Activated naive CD4-positive, alpha-beta T cell treated with anti-CD3 and anti-CD28 coated beads, Interleukin-2, amount 50 U/mL, for 72 hours (primary cell): ENCODE measurements at places on chromosomes 16 and 17.

DNA sequence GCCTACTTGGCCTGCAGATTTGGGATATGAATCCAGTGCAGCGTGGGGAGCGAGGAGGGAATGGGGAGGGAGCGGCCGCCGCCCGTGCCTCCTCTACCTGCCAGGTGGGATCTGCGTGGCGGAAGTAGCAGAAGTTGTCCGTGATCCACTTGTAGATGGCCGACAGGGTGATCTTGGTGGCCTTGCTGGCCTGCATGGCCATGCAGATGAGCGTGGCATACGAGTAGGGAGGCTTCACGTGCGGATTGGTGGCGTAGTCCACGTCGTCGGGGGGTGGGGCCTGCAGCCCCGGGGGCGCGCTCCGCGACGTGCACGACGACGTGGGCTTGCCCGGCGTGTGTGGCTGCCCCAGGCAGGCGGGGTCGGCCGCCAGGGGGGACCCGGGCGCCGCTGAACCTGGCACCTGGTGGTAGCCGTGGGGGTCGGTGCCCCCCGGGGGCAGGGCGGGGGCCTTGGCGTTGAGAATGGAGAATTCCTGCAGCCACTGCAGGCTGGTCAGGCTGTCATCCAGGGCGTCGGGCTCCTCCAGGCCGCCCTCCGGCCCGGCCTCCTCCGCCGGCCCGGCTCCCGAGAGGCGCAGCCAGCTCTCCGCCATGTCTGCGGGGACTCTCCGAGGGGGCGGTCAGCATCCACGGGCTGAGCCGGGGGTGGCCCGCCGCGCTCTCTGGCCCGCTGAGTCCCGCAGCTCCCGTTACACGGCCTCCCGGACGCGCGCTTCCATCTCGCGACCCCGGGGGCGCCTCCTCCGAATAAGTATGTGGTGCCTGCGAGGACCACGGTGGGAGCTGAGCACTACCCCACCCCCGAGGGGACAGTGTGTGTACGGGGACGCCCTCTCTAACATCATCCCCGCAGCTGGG is 1.0 kb downstream of the FOXJ1 start:
- no peak for DNase-seq

DNA sequence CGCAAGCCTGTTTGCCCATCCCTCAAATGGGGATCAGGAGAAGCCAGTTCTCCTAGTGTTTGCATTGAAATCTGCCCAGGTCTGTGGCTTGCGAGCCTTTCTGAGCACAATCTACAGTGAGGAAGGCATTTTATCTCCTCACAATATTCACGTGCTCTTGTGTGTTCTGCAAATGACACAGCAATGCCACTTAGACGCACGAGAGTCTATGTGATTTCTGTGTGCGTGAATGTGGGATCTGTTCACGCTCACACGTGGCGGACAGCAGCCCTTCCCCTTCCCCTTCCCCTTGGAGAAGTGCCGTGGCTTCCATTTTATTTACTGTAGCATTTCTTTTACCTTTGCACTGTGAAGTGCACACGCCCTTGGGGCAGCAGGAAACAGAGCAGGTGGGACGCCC is 17.7 kb upstream of the CBFA2T3 start:
- no peak for DNase-seq

GRCh38 chr16:48004141-48004695 is 151.6 kb downstream of the ABCC12 start:
- no peak for DNase-seq

DNA sequence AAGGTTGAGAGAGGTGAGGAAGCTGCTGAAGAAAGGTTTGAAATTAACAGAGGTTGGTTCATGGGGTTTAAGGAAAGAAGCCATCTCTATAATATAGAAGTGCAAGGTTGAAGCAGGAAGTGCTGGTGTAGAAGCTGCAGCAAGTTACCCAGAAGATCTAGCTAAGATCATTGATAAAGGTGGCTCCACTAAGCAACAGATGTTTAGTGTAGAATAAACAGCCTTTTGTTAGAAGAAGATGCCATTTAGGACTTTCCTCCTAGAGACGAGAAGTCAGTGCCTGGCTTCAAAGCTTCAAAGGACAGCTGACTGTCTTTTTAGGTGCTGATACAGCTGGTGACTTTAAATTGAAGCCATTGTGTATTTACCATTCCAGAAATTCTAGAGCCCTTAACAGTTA is 29.3 kb downstream of the GOSR1 start:
- DNase-seq = no peak

DNA sequence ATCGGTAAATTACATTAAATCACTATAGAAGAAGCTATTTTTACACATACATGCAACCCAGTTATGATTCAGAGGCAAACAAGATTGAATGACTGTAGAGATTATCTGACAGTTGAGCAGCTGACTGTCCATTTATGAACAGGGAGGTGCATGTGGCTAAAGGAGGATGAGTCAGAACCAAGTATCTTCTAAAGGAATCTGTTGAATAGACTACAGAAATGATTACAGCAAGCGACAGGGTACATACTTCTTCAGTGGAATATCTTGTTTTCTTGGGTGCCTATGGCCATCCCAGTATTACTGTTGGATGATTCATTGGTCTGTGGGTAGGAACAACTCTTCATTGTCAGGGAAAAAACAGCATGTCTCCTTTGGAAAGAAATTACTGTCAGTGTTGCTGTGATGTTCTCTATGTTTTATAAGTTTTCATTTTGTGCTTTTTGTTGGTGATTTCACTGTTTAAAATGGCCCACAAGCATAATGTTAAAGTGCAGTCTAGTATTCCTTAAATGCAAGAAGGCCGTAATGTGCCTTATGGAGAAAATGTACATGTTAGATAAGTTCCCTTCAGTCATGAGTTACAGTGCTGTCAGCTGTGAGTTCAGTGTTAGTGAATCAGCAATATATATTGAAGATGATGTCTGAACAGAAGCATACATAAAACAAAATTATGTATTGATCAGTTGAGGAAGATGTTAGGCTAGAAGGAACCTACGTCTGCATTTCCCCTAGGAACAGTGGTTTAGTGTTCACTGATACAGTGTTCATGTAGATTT is 27.0 kb downstream of the CBFB start:
- no peak for DNase-seq

DNA sequence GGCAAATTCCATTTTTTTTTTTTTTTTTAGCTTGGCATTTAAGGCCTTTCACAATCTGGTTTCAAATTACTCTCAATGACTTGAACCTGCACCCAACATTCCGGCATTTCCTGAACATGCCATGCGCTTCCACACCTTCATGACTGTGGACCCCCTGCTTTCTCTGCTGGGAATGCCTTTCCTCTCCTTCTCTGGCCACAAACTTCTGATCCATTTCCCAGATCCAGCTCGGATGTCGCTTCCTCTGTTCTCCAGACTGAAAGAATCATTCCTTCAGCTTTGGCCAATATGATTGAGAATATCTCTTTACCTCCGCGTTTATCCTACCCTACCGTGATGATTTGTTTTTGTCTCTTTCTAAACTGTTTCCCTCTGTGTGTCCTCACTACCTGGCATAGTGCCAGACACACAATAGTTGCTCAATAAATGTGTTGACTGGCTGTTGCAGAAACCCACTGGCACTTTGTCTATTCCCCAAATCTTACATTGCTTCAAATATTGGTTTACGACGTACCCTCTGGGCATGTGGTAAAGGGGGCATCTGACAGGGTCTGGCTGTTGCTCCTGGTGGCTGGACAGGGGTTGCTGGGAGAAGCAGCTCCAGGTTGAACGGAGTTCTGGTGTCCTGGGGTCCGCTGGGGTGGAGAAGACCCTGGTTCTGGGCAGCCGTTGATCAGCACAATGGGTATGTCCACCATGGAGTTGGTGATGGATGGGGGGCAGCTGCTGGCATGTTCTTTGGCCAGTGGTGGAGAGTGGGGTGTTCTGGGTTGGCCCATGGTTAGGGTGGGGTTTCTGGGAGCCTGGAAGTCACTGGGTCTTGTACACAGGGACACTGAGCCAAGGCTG is 14.7 kb downstream of the TNS4 start:
- no peak for DNase-seq

GRCh38 chr16:85086347-85087291 is 25.7 kb downstream of the CIBAR2 start:
- DNase-seq = peak; percentile 80

DNA sequence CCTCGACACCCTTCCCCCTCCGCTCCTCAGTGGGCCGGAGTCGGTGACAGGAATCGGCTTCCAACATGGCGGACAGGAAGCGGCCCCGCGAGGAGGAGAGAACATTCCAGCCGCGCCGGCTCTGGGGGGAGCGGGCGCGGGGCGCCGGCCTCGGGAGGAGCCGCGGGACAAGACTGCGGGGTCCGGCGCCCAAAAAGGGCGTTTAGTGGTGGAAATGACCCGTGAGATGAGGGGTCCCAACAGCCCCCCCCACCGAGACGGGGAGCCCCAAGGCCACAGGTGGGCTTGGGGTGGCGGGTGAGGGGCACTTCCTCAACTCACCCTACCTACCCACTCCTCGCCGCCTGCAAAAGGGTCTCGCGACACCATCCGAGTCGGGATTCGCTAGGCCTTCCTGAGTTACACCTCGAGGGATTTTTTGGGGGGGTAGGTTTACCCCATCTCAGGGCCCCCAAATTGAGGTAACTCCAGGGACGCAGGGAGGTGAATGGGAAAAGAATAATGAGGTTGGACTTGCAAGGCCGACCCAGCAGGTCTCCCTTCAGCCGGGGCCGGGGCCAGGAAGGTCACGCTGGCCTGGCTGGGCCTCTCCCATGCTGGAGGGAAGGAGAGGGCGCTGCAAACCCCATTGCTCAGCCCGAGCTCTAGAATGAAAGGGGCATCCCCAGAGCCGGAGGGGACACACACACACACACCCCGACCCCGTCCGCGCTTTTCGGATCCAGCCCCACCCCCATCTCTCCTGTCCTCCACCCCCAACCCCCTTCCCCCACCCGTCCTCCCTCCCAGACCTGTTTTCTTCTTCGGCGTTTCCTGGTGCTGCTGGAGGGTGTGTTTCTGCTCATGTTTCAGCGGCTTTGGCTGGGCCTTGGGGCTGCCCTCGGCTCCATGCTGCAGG is 707 bp downstream of the NUFIP2 start:
- DNase-seq = peak; percentile 60

- DNase-seq = no peak
Measured at GRCh38 chr17:64653985-64654355, 8.1 kb downstream of the SMURF2 start.

- no peak for DNase-seq
Measured at GRCh38 chr16:11389083-11389482, 43.8 kb downstream of the RMI2 start.

GRCh38 chr16:65790768-65791167 is 575.7 kb upstream of the CDH5 start:
- DNase-seq = no peak

- no peak for DNase-seq
Measured at GRCh38 chr17:46136820-46137219, 56.4 kb downstream of the KANSL1 start.

- peak; percentile 64 for DNase-seq
Measured at GRCh38 chr17:78357177-78357586, 2.7 kb downstream of the SOCS3 start.

GRCh38 chr16:19213885-19214284 is 45.8 kb downstream of the SYT17 start:
- no peak for DNase-seq

- no peak for DNase-seq
Measured at GRCh38 chr17:40022961-40023541, 7.8 kb downstream of the CSF3 start.

GRCh38 chr16:80092681-80093080 is 448.1 kb upstream of the DYNLRB2 start:
- no peak for DNase-seq

DNA sequence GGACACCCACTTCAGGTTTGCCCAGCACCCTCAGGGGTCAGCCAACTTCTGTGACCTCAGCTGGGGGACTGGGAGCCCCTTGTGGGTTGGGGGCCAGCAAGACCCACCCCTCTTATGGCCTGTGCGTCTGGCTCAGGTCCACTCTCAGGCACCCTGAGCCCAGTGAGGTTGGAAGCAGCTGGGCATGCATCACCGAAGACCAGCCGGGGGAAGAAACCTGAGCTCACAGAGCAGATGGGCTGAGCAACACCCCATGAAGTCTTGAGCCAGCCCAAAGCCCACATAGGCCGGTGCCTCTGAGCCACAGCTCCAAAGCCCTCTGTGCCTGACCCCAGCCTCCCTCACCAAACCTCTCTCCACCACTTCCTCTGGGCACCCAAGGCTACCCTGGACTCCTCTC is 166.7 kb downstream of the RBFOX3 start:
- DNase-seq = no peak

DNA sequence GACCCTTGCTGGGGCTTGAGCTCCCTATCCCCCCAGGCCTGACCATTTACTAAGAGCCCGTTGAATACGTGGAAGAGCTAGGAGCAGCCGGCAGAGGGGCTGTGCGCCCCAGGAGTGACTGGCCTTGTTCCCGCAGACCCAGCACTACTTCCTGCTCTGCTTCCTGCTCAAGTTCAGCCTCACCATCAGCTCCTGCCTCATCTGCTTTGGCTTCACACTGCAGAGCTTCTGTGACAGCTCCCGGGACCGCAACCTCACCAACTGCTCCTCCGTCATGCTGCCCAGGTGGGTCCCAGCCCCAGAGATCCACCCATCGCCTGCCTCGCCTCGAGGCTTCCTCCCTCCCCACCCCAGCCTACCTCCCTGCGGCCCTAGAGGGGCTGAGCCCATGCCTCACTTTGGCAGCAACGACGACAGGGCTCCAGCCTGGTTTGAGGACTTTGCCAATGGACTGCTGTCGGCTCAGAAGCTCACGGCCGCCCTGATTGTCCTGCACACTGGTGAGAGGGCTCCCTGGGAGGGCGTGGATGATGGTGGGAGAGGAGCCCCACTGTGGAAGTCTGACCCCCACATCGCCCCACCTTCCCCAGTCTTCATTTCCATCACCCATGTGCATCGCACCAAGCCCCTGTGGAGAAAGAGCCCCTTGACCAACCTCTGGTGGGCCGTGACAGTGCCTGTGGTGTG is 17.2 kb downstream of the CASKIN2 start:
- no peak for DNase-seq

- DNase-seq = no peak
Measured at GRCh38 chr16:48459167-48459566, 74.0 kb upstream of the SIAH1 start.

GRCh38 chr16:54939510-54940278 is 9.0 kb downstream of the IRX5 start:
- DNase-seq = no peak

DNA sequence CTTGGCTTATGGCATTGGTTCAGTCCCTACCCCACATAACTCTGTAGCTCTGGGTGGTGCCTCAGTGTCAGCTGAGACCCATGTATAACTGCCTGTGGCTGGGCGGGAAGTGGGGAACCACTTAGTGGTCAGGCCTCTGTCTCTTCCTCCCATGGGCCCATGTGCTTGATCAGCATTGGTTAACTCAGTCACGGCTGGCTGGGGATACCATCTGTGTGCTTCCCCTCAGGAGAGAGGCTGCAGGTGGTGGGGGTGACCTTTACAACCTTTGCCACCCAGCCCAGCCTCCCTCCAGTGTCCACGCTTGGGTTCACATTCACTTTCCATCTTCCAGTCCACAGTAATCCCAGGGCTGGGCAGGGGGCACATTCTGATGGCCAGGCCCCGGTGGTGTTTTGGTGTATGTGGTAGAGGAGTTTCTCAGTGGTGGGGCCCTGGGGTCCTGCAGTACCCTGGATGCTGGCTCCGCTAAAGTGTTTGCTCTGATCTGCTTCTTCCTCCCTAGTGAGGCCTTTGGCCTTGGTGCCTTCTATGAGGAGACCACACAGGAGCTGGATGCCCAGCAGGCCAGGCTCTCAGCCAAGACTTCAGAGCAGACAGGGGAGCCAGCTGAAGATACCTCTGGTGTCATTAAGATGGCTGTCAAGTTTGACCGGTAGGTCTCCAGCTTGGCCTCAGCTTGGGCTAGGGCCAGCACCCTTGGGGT is 10.2 kb upstream of the NFATC3 start:
- DNase-seq = no peak
